ENCODE measurements at places on chromosomes 7 and 10. TPM values are rescaled to one million over a fixed set of nuclear protein-coding genes. Genes with fewer than 3 reads are reported as not detected.

The CHST15 gene
- 7.9 TPM for total RNA-seq

The GPR26 gene
- not detected for total RNA-seq

The FAM25A gene
- not detected for total RNA-seq

The COL1A2 gene
- total RNA-seq = 2,400 TPM

The EGR2 gene
- 2.1 TPM for total RNA-seq

The VAX1 gene
- total RNA-seq = not detected

The MYL10 gene
- total RNA-seq = not detected

The NPTX2 gene
- under 0.01 TPM for total RNA-seq

The MRLN gene
- not detected for total RNA-seq

The JCAD gene
- 27.1 TPM for total RNA-seq

The MMD2 gene
- not detected for total RNA-seq

The PITX3 gene
- total RNA-seq = not detected

The ZNF488 gene
- not detected for total RNA-seq

The HKDC1 gene
- total RNA-seq = 2.1 TPM

The POLR3A gene
- total RNA-seq = 14.1 TPM

The C7orf57 gene
- total RNA-seq = not detected

The IFIT2 gene
- total RNA-seq = 21.6 TPM

The ZNF503 gene
- total RNA-seq = 8.2 TPM

The NOS3 gene
- 0.50 TPM for total RNA-seq

The PMPCB gene
- total RNA-seq = 63.4 TPM

The NODAL gene
- not detected for total RNA-seq

The SEMA3D gene
- 12.1 TPM for total RNA-seq

The CH25H gene
- total RNA-seq = 8.2 TPM

The IRF5 gene
- 0.33 TPM for total RNA-seq

The RBM20 gene
- total RNA-seq = under 0.01 TPM

The ZNF727 gene
- 6.4 TPM for total RNA-seq

The KAT6B gene
- total RNA-seq = 37.8 TPM

The MYOF gene
- 298 TPM for total RNA-seq

The FAM241B gene
- 0.26 TPM for total RNA-seq

The KLF14 gene
- total RNA-seq = under 0.01 TPM

The CPSF4 gene
- 38.0 TPM for total RNA-seq

The ARMC3 gene
- not detected for total RNA-seq
